ENCODE measurements at places on chromosomes 3 and 15. TPM values are rescaled to one million over a fixed set of nuclear protein-coding genes. Genes with fewer than 3 reads are reported as not detected.

- no peak for DNase-seq
Measured at GRCh38 chr3:111577798-111578685, 17.1 kb downstream of the ZBED2 start.

DNA sequence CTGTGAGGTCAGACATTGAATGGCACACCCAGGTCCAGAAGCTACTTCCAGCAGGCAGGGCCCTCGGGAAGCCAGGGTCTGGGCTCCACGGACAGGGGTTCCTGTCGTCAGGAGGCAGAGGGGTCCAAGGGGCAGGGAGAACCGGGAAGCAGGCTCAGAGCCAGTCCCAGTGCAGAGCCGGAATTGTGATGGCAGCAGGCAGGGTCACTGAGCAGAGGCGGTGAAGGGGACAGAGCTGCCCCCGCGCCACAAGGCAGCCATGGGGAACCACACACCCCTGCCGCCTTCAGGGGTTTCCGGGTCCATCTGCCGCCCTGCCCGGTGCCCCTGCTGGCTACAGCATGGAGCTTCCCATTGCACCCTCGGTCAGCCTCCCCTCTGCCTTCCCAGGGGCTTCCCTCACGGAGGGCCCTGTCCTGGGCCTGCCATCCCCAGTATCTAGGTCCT is 136.9 kb downstream of the NSMCE3 start:
- DNase-seq = no peak

- peak; percentile 16 for DNase-seq
Measured at GRCh38 chr3:126959921-126960603, 22.9 kb upstream of the PLXNA1 start.

- no peak for DNase-seq
Measured at GRCh38 chr15:80662757-80663553, 32.2 kb upstream of the ABHD17C start.

GRCh38 chr3:88141458-88142083 is 8.2 kb upstream of the C3orf38 start:
- DNase-seq = no peak

- DNase-seq = peak; percentile 70
Measured at GRCh38 chr3:51681453-51681852, 10.4 kb downstream of the TEX264 start.

- DNase-seq = no peak
Measured at GRCh38 chr3:137998121-137999042, 11.6 kb upstream of the CLDN18 start.

- no peak for DNase-seq
Measured at GRCh38 chr15:58352026-58352929, 79.5 kb upstream of the LIPC start.

GRCh38 chr3:183210862-183211341 is 42.2 kb upstream of the B3GNT5 start:
- DNase-seq = no peak

DNA sequence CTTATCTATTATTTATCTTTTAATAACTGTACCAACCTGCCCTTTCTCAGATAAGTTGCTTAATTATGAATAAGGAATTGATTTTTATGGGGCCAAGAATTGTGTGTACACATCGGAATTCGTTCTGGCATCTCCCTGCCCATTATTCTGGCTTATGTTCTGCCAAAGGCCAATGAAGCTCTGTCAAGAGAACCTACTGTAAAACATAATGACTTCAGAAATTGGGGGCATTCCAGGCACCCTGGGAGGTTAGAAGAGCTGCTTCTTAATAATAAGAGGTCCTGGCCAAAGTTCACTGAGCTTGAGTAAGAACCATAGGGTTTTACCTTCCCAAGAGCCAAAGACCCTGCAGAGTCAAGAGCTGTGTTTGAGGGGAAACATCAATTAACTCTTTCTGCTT is 261.7 kb downstream of the SLC9A9 start:
- no peak for DNase-seq

DNA sequence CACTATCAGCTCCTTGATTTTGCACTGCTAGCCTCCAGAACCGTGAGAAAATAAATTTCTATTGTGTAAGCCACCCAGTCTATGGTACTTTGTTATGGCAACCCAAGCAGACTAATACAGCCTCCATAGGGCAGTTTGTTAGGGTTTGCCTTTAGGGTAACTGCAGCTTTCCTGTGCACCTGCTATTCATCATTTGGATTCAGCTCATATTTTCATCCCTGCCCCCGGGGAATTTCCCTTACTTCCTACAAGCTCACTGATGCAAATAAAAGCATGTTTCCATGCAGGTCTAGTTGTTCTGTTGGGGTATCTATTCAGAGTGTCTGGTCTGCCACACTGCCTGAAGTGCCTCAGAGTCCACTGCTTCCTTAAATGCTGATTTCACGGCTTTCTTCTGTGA is 48.6 kb upstream of the ATOSA start:
- no peak for DNase-seq

GRCh38 chr15:78726870-78727551 is 84.3 kb downstream of the ADAMTS7 start:
- DNase-seq = no peak

DNA sequence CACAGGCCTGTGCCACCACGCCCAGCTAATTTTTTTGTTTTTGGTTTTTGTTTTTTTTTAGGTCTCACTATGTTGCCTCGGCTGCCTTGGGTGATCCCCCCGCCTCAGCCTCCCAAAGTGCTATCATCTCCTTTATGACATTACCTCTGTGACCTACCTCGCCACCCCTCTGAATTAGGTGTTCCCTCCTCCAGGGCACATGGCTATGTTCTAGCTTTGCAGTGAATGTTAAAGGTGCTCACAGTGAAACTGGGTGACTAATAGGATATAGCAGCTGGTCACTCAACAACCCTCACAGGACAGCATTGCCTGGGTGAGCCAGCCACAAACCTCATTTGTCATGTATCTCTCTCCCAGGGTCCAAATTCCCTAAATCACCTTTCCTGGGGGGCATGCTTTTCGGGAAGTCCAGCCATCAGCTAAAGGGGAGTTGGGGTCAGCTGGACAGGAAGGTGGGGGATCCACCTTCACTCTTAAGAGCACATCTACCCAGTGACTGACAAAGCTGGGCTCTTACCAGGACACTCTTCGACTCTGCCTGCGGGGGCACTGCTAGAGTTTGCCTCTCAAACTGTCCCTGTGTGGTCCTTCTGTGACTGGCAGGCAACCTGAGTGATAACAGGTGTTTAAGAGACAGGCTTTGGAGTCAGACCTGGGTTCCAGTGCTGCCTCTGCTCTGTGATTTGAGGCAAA is 1.6 kb upstream of the TTLL3 start:
- peak; percentile 62 for DNase-seq

DNA sequence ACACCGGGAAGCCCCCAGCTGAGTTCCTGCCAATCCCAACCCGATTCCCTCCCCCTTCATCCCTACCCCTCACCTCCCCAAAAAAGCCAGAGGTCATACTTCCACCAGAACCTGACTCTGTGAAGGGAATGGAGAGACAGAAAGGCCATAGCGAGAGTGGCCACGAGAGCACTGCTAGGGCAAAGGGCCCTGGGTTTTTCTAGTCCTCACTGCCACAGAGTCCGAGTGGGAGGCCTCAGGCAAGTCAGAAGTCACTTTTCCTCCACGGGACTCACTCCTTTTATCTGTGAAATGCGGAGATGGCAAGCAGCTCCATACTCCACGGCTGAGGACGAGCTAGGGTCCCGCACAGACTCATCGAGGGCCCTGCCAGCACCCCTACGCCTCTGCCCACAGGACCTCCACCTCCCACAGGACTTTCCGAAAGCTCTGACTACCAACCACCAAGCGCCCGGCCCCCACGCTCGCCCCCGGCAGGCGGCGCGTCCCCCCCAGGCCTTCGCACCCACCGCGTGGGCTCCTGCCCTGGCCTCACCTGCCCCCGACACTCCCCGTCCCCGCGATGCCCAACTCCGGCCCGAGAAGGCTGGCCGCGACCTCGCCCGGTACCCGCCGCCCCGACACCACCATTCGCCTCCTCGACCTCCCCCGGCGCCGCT is 792 bp downstream of the ATP13A3 start:
- DNase-seq = peak; percentile 77

DNA sequence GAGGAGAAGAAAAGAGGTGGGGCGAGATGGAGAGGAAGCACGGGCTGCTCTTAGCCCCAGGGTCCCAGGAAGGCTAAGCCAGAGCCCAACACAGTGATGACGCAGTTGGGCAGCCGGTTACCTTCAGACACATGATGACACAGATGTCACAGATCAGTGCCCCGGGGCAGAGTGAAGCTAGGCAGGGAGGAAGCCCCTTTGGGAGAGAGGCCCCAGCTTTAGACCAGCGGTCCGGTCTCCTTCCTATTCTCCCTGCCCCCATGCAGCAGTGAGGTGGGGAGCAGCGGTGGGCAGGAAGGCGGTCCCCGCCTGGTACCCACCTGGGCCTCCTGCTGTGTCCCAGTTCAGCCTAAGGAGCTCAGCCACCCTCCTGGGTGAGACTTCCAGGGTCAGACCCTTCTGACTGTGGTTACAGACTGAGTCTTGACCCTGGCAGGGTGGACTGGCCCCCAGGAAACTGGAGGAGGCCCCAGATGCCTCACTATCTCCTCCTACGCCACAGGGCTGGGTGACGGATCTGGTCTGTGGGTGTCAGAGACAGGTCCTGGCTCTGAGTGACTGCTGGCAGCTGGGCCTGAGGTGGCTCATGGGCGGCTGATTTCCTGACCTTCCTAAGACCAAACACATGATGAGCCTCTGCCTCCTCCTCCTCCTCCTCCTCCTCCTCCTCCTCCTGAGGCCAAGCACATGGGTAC is 38.8 kb upstream of the LINGO1 start:
- no peak for DNase-seq

- no peak for DNase-seq
Measured at GRCh38 chr15:74392451-74392830, 25.0 kb upstream of the CYP11A1 start.

DNA sequence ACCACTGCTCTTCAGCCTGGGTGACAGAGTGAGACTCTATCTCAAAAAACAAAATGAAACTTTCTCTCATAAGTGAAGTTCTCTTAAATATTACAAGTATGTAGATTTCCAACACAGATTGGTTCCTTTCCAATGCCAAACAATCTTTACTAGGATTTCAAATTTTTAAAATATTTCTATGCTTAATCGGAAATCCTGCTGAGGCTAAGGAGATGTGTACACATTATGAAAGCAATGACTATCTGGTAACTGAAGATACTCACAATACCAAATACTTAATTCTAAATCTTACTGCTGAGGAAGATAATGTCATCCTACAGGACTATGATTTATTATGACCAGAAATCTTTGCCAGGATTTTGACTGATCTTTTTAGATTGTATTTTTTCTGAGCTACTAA is 255.6 kb upstream of the ZNF717 start:
- no peak for DNase-seq

DNA sequence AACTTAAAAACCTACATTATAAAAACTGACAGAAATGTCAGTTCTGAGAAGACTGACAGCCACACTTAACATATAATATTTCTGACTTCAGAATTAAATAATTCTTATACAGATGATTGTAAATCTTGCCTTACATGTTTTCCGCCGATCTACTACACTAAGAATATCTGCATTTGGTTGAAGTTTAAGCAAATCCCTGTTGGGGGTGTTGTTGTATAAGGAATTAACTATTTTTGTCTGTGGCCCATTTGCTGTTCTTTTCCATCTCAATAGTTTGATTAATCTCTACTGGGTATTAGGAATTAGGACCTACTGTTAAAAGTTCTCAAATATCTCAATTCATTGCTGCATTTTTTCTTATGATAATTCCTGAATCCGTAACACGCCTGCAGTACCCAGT is 838.3 kb upstream of the ROBO1 start:
- no peak for DNase-seq

- no peak for DNase-seq
Measured at GRCh38 chr3:54447427-54447826, 325.1 kb downstream of the CACNA2D3 start.

GRCh38 chr3:190497811-190498210 is 16.1 kb upstream of the IL1RAP start:
- DNase-seq = no peak

DNA sequence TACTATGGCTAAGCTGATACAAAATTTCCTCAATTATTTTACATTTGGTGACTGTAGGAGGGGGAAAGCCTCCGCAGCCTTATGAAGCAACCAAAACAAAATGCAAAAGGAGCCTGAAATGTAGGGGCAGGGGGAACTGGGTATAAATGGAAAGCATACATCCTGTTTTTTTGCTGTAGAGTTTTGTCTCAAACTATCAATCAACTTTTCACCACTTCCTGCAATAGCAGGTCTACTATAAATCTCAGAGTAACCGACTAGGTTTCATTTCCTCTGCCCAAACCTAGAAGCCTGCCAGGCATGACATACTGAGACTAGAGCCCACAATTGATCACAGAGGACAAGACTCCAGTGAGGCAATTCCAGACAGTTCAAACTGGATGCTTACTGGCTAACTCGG is 91.3 kb downstream of the SHQ1 start:
- no peak for DNase-seq

- DNase-seq = no peak
Measured at GRCh38 chr15:93759629-93760028, 471.7 kb upstream of the MCTP2 start.

DNA sequence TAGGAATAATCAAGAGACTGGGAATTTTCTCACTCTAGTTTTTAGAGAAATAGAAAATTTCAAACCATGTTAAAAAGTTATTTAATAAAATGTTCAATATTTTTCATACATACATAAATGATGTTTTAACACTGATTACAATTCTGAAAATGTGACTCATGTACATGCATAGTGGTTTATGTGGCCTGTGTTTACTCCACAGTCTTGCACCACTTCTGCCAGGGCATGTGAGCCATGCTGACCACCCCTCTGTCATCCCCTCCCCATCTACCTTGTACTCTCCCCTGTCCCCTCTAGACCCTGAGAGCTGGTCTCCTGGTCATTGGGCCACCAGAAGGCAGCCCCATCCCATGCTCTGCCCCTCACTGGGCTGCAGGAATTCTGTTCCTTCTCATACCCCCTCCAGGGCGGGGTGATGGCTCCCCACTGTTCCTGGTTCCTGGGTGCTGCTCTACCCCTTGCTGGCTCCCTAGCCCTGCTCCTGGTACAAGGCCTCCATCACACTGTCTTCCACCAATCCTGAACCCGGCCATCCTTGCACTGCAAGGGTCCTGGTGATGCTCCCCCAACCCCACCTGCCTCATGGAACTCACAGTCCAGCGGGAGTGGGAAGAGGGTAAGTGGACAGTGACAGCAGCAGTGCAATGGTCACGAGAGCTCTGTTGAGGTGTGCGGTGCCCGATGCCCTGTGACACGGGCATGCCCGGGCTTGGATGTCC is 24.2 kb upstream of the SLC41A3 start:
- DNase-seq = peak; percentile 44

GRCh38 chr15:73694419-73694818 is 10.2 kb downstream of the CD276 start:
- no peak for DNase-seq

GRCh38 chr3:13884851-13885703 is 5.2 kb upstream of the WNT7A start:
- DNase-seq = peak; percentile 54

The RTP3 gene
- not detected for total RNA-seq

The FOXB1 gene
- total RNA-seq = 0.10 TPM

The ZPLD1 gene
- not detected for total RNA-seq

The SEMA3F gene
- total RNA-seq = 0.81 TPM

The CYP11A1 gene
- 1.0 TPM for total RNA-seq

The WNT7A gene
- total RNA-seq = not detected

The SEMA6D gene
- total RNA-seq = not detected

The MFSD1 gene
- 25.5 TPM for total RNA-seq

The SLC2A2 gene
- not detected for total RNA-seq
